ENCODE measurements at places on chromosomes 6 and 20.

DNA sequence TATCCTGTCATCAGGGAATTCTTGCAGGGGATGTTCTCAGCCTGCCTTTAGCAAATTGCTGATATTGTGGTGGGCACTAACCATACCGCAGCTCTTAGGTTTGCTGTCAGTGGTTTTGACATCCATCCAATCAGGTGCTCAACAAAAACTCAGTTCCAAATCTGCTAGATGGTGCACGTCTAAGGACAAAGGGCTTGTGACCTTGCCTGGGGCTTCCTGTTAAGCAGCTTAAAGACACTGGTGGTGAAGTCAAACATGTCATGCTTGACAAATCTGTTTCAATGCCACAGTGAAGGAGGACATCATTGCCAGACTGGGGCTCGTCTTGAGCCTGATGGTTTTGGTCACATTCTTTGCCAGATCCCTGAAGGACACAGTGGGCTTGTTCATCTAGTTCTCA, 179.8 kb upstream of the NOX3 start:
- no peak for DNase-seq

- DNase-seq, result no peak
Measured at GRCh38 chr6:10736731-10737130, 10.9 kb upstream of the TMEM14B start.

DNA sequence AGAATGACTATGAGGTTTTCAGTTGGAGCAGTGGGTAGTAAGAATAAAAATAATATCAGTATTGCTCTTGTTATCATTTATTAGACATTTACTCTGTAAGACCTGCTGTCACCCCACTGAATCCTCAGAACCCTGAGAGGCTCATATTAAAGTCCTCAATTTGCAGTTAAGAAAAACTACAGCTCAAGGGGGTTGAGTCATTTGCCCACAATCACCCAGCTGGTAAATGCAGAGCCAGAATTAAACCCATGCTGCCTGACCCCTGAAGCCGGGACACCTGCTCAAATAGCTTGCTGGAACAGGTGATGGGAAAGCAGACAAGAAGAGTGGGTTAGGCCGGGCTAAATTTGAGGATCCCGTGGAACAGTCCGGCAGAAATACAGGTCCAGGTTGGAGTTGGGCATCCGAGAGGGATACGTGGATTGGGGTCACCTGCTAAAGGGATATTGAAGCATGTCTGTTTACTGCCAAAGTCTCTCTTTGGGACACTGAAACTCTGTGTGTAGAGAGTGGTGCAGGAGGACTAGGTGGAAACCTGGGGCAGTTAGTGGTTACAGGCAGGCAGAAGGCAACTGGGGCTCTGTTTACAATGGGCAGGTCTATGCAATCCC, 344.1 kb downstream of the CDC5L start:
- no peak for DNase-seq

- DNase-seq, result peak; percentile 80
Measured at GRCh38 chr6:111105578-111105977, 18.3 kb downstream of the SLC16A10 start.

DNA sequence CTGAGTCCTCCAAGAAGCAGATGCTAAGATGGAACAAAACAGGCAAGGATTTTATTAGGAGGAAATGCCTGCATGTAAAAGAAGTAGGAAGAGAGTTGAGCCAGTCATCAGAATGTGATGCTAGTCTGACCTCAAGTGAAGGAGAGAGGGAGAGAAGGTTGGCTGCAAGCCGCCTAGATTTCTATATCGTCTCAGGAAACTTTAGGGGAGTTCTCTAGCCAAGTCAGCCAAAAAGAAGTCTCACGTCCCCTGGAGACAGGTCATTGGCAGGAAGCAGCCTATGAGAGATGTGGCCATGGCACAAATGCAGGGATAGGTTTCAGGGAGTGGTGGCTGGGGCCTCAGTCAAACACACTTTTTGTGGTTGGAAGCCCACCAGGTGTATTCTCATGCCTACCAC, 378.0 kb downstream of the CD109 start:
- DNase-seq, result no peak

DNA sequence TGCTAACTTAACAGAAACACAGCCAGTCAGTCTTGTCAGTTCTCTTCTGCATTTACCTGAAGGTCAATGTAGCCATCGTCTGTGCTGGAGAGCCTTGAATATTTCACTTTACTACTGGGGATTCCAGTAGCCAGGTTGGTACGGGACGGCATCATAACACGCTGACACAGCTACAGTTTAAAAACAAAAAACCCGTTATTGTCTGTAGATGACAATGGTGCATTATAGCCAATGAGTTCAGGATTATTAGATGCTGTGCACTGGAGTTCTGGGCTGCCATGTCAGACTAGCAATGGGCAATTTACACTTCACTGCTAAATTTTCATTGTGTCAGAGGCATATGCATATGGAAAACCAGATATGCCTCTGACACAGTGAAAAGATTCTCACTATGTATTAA, 10.5 kb downstream of the PCNA start:
- DNase-seq, result no peak

GRCh38 chr20:49823152-49823847, 10.7 kb downstream of the SLC9A8 start:
- DNase-seq, result no peak

GRCh38 chr6:125201961-125202729, 48.6 kb downstream of the TPD52L1 start:
- peak; percentile 16 for DNase-seq

GRCh38 chr6:145609521-145609920, 125.8 kb downstream of the EPM2A start:
- no peak for DNase-seq

DNA sequence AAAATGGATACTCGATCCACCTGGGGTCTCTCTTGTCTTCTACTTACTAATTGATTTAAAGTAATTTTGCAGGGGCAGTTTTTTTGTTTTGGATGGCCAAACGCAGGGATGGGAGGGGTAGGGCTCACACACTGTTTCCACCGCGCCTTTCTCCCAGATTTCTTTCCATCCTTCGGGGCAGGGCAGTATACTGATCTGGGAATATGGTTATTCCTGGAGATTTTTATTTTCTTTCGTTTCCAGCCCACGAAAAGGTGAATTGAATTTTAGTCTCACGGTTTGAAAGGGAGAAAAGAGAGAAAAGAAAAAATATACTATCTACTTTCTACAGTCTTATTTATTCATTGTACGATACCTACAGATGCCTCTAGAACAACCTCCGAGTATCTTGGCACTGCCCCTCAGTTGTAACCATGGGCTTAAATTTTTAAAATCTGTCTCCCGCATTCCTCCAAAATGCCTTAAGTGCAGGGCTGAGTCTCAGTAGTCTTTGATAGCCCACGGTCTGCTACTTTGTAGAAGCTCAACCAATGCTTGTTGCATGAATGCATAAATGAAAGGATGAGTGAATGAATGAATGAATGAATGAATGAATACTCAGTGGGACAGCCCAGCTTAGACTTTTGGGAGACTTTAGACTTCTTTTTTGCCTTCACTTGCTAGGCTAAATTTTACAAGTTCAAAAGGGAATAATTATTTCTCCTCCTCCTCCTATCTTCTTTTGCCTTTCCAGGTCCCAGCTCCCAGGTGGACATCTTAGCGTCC, 18.1 kb upstream of the TRIM27 start:
- DNase-seq, result no peak

DNA sequence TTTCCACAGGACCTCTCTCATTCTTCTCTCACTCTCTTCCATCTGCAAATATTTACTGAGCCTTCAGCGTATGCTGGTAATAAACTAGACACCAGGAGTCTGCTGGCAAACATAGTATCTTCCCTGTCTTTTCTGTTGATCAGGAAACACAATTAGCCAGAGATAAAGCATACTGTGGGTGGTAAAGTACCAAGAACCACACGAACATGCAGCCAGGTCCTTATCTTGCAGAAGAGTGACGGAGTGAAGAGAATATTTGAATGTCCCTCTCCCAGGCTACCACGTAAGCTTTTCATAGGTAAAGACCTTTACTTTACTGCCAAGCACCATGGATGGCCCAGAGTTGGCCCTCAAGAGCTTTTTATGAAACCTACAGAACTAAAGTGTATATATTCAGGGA, 13.3 kb downstream of the FHL5 start:
- DNase-seq, result no peak

DNA sequence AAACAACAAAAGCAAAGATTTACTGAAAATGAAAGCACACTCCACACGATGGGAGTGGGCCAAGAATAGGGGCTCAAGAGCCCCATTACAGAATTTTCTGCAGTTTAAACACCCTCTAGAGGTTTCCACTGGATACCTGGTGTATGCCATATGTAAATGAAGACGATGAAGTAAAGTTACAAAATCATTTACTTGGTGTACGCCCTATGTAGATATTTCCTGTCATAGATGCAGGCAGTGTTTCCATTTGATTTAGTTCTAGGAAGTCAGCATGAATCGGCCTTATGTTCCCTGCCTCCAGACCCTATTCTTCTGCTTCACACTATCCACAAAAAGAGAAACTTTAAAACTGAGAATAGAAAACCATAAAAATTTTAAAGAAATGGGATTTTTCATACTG, 404.4 kb upstream of the GJE1 start:
- no peak for DNase-seq

GRCh38 chr6:122806291-122806690, 17.2 kb downstream of the SMPDL3A start:
- no peak for DNase-seq

- DNase-seq, result no peak
Measured at GRCh38 chr6:52423971-52424381, 3.8 kb downstream of the EFHC1 start.

Data from DMS79 (cell line).